Stimulated activated CD8-positive, alpha-beta memory T cell treated with anti-CD3 and anti-CD28 coated beads, Interleukin-4, amount 100 ng/mL, for 1 hour (primary cell): ENCODE measurements at places on chromosomes 1 and 21.

DNA sequence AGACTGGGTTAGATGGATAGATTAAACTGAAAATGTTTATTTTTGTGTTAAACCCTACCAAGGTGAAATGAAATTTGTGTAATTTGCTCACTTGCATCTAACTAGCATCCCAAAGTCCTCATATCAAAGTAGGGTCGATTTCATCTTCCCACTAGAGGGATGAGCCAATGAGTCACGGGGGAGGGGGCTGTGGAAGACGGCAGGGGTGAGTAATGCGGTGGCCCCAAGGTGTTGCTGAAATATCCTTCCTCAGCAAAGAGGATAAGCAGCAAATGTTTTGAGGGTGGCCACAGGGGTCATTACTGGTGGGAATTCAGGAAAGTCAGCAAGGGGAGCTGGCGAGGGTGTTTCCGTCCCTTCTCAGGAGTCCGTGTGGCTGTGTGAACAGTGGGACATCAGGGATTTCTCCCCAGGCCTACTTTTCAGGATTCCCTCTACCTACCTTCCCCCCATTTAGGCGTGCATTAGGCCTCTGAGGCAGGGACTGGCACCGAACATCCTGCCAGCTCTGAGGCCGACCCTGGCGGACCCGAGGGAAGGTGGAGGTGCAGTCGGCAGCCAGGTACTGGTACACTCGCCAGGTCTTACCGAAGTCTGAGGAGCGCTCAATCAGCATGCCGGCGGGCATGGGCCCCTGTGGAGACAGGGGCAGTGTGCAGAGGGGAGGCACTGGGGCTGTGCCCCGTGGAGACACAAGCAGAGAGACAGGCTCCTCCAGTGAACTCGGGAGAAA, 18.1 kb downstream of the LAMB3 start:
- DNase-seq = no peak

- no peak for DNase-seq
Measured at GRCh38 chr1:54849219-54850068, 37.6 kb downstream of the DHCR24 start.

DNA sequence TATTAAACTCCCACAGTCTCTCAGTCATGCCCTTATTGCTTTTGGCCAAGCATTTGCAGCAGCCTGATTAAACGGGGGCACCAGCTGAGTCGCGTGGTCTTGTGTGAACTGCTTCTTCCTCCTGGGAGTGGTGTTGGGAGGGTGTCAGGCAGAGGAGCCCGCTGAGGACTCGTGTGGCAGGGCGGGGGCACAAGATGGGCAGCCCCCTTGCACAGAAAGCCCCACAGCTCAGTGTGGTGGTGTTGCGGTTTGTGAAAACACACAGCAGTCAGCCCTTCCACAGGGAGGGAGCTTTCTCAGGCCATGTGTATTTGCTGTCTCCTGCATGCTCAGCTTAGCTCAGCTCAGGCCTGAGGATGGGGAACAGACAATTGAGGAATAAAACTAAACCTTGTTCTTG, 22.4 kb downstream of the PEX14 start:
- DNase-seq = no peak

- no peak for DNase-seq
Measured at GRCh38 chr1:169676001-169676400, 35.4 kb downstream of the SELL start.

GRCh38 chr1:15442119-15442518, 3.9 kb downstream of the CTRC start:
- DNase-seq = no peak

DNA sequence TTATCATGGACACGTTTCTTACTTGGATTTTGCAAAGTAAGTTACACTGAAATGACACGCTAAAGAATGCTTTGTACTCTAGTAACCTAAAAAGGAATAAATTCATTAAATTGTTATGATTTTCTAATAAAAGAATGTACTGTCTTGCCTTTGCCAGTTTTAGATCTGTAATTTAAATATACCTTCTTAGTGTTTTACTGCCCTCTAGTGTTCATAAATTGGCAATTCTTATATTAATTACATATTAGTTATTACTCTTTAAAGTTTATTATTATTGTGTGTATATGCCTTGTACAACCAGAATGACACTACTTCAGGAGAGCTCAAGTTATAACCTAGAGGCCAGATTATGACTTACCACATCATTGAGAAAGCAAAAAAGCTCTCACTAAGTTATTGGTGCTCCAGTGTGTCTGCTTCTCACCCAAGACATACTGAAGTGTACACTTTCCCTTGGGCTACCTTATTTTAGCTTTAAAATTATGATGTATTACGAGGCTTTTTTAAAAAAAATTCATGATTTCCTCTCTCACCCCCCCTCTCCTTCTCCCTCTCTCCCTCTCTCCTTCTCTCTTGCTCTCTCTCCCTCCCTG, 169.9 kb downstream of the HS2ST1 start:
- no peak for DNase-seq

GRCh38 chr1:229951856-229952534, 115.0 kb upstream of the GALNT2 start:
- no peak for DNase-seq

- no peak for DNase-seq
Measured at GRCh38 chr21:23534850-23535249, 2072.4 kb downstream of the MRPL39 start.

DNA sequence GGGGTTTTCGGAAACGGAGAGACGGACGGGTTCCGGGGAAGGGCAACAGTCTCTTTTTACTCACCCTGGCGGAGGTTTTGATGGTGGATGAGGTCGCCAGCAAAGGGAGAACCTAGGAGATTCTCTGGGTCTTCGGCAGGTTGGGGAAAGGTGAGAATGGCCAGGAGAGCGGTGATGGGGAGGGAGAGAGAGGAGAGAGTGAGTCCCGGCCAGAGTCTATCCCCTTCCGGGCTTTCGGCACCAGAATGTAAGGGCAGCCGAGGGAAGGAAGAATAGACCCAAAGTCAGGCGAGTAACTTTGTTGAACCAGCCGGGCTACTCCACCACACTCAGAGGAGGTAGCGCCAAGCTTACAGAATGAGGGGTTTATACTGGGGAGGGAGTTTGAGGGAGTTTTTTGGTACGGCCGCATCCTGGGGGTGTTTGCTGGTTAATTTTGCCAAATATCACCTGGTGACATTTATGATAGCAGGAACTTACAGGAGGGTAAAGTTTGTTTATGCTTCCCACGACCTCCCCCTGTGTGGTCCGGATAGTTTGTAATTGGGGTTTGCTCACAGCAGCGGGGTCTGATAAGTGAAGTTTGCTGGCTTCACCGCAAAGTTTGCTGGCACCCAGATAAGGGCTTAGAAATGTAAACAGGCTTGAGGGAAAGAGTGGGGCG, 141.1 kb upstream of the ETV3 start:
- DNase-seq = no peak

GRCh38 chr1:116311193-116311592, 61.9 kb upstream of the ATP1A1 start:
- DNase-seq = no peak

DNA sequence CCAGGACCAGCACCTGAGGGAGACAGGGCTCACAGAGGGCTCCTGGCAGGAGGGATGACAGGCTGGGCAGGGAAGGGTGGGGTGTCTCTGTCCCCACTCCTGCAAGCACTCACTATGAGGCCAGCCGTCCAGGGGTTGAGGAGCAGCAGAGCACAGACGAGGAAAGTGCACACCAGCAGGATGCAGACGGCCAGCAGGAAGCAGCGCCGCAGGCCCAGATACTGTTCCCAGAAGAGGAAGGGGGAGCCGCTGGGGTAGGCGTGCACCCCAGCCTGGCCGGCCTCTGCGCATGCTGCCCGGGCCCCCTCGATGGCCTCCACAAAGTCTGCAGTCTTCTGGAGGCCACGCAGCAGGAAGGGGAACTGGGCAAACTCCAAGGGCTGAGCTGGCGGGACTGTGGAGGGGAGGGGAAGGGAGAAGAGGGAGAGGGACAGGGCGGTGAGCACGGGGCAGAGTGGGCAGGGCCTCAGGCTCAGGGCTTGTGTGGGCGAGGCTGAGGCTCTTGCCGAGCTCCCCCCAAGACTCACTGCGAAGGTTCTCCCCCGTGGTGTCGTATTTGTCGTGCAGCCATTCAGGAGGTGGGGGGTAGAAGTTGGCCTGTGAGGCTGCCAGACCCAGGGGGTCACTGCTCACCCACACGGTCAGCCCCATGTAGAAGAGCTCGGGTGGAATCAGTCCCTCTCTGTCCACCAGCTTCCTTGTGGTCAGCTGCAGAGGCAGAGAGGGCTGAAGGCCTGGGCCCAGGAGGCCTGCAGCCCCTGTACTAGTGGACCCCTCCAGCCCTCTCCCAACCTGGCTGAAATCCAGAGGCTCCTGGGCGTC, 16.5 kb downstream of the PTCH2 start:
- DNase-seq = no peak

DNA sequence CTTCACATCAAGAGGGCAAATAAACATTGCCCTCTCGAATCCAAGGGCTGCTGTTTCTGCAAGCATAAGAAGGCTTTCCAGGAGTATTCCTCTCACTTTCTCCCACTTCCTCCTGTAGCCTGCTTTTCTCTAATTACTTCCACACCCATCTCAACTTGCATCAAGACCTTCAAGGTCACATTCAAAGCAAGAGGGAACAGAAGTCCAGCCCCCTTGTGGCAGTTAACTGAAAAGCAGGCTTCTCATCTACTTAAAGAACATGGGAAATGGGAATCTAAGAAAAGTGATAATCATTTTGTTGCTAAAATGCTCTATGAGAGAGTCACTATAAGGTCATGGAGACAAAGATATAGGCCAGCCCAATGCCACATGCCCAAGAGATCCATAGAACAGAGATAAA, 874.4 kb downstream of the KCNT2 start:
- DNase-seq = no peak

DNA sequence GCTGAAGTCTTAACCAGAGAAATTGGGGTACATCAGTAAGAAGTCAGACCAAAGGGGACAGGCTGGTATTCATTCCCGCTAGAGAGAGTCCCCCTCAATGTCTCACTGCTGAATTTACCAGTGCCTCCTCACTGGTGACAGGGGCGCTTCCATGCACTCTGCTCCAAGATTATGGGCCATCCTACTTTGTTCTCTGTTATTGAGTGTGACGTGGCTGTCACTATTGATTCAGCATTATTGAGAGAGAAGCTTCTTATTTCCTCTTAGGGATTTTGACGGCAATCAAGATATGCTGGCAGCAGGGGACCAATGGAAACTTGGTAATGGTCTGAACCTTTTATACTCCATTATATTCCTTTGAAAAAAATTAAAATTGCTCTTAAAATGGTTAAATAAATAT, 118.6 kb downstream of the SYF2 start:
- DNase-seq = no peak

GRCh38 chr21:36419996-36420395, 34.8 kb downstream of the CHAF1B start:
- peak; percentile 21 for DNase-seq

GRCh38 chr1:96969656-96970163, 248.1 kb downstream of the PTBP2 start:
- DNase-seq = no peak

GRCh38 chr1:11594222-11594621, 60.0 kb downstream of the FBXO2 start:
- DNase-seq = no peak

- no peak for DNase-seq
Measured at GRCh38 chr1:114111731-114112641, 41.7 kb downstream of the SYT6 start.

DNA sequence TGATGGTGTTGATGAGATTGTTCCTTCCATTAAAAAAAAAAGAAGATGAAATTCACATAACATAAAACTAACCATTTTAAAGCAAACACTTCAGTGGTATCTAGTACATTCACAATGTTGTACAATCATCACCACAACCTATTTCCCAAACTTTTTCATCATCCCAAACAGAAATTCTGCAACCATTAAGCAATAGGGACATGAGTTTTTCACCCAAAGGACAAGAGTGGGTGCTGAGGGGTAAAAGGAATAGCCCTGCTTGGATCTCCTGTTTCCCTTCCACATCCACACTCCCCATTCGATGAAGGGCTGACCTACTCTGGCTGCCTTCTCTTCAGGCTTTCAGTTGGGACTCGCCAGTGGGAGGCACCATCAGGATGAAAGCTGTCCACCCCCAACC, 59.3 kb downstream of the SLC9A1 start:
- DNase-seq = no peak
